CD4-positive, alpha-beta T cell treated with Interferon alpha-2 for 1 hour (primary cell): ENCODE measurements at places on chromosomes 2 and 18.

DNA sequence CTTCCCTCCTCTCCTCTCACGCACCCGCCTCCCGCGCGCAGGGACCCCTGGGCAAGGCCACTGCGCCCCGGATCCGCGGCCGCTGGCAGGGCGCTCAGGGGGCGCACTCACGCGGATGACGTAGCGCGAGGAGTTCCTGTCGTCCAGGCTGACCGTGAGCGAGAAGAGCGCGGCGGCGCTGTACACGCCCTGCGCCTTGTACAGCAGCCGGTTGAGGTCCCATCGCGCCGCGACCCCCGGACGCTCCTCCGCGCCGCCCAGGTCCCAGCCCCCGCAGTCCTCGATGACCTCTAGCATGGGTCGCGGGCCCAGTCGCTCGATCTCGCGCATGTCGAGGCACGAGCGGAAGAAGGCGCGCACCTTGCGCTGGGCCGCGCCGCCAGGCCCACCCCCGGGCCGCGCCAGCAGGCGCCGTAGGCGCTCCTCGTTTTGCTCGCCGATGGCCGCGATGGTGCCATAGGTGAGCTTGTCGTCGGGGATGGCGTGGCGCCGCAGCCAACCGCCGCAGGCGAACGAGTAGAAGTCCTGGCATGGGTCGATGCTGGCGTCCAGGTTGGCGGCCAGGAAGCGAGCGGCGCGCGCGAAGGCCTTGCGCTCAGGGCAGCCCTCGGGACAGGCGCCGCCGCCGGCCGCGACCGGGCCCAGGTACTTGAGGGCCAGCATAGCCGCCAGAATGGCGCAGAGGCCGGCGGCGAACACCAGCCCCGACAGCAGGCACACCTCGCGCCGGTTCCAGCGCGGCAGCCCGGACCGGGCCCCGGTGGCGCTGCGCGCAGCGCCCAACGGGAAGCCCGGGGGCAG lies 1.7 kb downstream of the ECEL1 start:
- DNase-seq = no peak

DNA sequence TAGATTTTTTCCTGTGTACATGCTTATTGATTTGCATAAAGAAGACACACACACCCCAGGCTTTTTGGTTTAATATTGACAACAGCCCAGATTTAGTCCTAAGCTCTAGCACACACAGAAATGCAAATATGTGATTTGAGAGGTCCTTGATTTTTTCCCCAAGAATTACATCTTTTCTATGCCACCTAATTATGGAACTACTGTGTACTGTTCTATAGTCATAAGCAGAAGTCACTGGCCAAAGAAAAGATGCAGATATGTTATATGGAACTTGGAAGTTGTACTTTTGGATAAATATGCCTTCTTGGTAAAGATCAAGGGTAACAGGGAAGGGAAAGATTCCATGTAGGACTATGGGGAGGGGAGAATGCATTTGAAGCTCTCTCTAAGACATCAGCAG lies 105.6 kb downstream of the SETBP1 start:
- DNase-seq = no peak

DNA sequence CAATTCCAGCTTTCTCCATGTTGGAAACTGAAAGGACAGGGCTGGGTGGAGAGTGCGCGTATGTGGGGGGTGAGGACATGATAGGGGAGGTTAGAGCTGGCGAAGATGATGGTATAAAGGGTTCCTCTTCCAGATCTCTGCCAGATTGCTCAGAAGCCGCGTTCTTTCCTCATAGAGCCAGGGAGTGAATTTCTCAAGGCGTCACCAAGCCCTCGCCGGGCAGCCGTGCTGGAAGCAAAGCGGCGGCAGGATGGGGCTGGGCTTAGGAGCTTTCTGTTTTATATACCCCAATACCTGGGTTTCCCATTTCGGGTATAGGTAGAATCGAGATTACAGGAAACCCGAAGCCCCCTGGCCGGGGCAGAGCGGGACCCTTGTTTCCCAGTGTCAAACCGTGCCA lies 43.8 kb downstream of the DDX18 start:
- no peak for DNase-seq

- DNase-seq = no peak
These were observed 35.1 kb downstream of the THAP4 start for GRCh38 chr2:241601841-241602240.

DNA sequence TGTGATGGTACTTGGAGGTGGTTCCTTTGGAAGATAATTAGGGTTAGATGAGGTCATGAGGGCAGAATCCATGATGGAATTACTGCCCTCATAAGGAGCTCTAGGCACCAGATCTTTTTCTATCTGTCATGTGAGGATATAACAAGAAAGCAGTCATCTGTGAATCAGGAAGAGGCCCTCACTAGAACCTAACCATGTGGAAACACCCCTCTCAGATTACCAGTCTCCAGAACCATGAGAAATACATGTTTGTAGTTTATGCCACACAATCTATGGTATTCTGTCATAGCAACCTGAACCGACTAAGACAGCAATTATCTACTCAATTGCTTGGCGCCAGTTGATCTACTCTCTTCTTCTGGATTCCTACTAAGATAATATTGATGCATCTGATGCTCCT lies 2.4 kb upstream of the SERPINB10 start:
- DNase-seq = no peak

DNA sequence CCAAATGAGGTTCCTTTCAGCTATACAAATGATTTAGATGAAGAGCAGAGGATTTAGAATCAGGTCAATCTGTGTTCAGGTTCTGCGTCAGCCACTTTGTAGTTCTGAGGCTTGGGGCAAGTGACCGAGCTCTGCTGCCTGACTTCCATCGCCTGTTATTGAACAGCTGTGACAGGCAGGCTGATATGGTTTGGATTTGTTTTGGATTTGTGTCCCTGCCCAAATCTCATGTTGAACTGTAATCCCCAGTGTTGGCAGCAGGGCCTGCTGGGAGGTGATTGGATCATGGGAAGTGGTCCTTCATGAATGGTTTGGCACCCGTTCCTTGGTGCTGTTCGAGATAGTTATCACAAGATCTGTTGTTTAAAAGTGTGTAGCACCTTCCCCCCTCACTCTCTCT lies 18.6 kb downstream of the TYMS start:
- DNase-seq = no peak

- DNase-seq = no peak
These were observed 100.1 kb downstream of the THADA start for GRCh38 chr2:43495727-43496126.

DNA sequence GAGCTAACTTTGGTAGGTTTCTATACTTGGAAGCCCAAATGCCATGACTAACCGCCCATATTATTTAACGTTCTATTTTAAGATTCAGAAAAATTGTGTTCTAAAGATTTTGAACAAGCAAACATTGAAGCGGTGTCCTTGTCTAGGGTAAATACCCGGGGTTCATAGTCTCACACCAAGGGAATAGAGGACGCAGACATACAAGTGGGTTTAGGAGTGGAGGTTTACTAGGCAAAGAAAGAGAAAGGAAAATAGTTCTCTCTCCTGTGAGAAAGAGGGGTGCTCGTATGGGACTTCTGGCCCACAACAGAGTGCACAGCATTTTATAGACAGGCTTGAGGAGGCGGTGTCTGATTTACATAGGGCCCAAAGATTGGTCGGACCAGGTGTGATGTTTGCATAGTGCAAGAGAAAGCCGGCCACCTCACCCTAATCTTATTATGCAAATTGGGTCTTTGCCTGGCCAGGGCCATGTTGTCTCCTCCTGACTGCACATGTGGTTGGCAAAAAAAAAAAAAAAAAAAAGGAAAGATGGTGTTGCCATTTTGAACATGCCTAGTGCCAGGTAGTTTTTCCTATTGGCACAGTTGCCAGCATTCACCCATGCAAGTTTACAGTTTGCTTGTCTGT lies 1062.6 kb downstream of the LRP1B start:
- DNase-seq = no peak

DNA sequence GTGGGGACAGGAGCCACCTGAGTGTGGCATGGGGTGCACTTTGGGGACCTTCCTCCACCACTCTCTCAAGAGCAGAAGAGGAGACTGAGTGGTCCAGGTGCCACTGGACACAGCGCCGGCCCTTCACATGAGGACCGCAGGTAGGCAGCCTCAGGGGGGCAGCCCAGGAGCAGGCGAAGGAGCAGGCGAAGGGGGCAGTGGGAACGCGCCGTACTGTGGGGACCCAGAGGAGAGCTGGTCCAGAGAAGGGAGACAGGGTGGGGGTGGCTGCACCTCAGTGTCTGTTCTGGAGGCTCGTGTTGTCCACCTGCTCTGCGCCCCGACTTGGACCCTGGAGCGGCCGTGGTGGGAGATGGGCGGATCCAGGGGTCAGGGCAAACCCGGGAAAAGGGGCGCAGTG lies 55.0 kb downstream of the AQP12A start:
- no peak for DNase-seq

DNA sequence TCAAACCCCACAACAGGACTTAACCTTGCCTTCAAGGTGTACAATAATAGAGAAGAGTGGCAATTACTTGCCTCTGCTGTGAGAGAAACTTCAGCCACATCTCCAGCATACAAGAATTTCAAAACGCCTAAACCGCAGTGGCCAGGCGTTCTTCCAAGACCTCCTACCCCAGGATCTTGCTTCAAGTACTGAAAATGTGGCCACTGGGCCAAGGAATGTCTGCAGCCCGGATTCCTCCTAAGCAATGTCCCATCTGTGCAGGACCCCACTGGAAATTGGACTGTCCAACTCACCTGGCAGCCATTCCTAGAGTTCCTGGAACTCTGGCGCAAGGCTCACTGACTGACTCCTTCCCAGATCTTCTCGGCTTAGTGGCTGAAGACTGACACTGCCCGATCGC lies 2.8 kb upstream of the CYB5A start:
- DNase-seq = no peak

GRCh38 chr2:174324530-174324929 lies 10.2 kb upstream of the SP9 start:
- DNase-seq = no peak

DNA sequence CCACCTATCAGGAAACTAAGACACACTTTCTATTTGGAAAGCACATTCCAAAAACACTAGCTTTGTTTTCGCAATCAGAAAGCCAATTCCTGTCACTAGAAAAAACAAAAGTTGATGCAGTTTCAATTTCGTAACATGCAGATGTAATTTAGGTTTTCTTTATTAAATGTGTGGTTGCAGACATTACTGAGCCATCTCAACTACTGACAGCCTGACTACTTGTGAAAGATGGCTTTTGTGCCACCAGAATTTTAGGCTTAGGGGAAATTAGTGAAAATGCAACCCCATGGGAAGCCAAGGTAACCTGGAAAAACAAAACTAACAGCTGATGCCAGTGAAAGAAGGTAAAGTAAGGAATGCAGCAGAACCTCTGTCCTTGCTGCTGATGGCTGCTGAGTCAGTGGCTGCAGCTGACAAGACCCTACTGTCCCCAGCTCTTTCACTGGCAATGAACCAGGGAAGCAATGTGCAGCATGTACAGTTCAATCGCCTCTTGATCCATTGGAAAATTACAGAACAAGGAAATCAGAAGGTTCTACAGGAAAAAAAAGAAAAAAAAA lies 34.9 kb downstream of the FEZ2 start:
- DNase-seq = no peak

DNA sequence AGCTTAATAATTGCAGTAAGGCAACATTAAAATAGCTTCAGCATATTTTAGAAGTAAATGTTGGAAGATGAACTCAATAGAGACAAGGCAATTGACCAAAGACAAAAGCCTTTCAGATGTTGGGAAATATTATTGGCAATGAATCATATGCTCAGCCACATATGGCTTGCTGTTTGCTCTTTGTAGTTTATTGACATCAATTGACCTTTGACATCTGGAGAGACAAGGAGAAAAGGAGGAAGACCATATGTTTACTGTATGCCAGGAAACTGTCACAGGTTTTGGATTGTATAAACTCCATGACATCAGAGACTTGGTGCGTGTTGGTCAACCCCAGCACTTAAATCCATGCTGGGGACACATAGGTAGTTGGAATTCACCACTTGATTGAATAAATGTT lies 60.6 kb upstream of the SLC16A14 start:
- no peak for DNase-seq

DNA sequence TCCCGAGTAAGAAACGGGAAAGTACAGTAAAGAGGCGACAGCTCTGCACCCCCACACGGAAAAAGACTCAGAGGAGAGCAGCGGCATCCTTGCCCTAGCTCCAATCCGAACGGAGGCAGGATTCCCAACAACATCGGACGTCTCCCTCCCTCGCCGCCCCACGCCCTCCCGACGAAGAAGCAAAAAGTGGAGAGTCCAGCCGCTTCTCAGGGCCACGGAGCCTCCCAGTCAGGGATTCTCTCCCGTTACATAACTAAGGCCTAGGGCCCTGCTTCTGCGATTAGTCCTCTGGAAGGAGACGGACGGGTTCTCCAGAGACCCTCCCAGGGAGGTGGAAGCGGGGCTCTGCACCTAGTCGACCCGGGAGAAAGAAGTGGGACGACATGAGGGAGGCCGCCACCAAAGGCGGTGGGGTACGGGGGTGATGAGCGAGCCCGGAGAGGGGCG lies 587 bp downstream of the SUMO1 start:
- DNase-seq = peak; percentile 20

- no peak for DNase-seq
These were observed 656 bp downstream of the TBC1D8 start for GRCh38 chr2:101150306-101151145.

GRCh38 chr18:111306-112014 lies 46.9 kb upstream of the USP14 start:
- peak; percentile 85 for DNase-seq

- DNase-seq = no peak
These were observed 12.5 kb upstream of the GPR39 start for GRCh38 chr2:132404056-132404455.

DNA sequence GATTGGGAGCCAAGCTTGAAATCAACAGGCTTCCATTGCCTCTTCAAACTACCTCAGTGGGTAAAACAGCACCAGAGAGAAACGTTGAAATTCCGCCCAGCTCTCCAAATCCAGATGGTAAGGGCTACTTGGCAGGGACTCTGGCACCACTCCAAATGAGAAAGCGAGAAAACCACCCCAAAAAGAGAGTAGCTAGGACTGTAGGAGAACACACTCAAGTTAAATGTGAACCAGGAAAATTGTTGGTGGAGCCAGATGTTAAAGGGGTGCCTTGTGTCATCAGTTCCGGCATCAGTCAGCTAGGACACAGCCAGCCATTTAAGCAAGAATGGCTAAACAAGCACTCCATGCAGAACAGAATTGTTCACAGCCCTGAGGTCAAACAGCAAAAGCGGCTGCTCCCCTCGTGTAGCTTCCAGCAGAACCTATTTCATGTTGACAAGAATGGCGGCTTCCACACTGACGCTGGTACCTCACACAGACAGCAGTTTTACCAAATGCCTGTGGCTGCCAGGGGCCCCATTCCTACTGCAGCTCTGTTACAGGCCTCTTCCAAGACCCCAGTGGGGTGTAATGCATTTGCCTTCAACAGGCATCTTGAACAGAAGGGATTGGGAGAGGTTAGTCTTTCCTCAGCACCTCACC lies 167.3 kb downstream of the ASXL3 start:
- DNase-seq = no peak

DNA sequence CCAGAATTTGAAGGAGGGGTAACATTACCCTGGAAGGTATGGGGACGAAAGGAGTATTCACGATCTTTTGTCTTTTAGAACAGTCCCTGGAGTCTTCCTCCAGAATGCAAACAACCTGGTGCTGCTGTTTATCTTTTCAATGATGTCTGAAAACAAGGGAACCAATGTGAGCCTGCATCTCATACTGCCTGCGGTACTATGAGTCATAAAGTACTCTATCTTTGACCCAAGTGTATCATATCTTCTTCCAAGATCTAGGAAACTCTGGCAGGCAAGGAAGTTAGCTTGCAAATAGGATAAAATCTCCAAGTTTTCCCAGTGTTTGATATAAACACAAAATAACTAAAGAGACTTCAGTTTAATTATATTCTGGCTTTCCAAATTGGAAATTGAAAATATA lies 968.5 kb downstream of the LRP1B start:
- DNase-seq = no peak

- no peak for DNase-seq
These were observed 1342.7 kb upstream of the PIK3C3 start for GRCh38 chr18:40612356-40612755.
